ENCODE measurements at places on chromosomes 1 and 21. TPM values are rescaled to one million over a fixed set of nuclear protein-coding genes. Genes with fewer than 3 reads are reported as not detected.

Gene SEC16B
- 1.9 TPM for total RNA-seq

Gene PRAMEF27
- not detected for total RNA-seq

Gene CD1D
- total RNA-seq = 0.83 TPM

GRCh38 chr1:95229037-95229436 is 5.0 kb upstream of the RWDD3 start:
- no peak overlapping the region for H3K27ac ChIP-seq
- H3K36me3 ChIP-seq = no peaks in the 10 kb centered on the region
- H3K27me3 ChIP-seq = no peaks in the 10 kb centered on the region
- H3K4me3 ChIP-seq = no peak overlapping the region
- no peak for DNase-seq
- peaks cover 7% of the 10 kb centered on the region for H3K4me1 ChIP-seq

DNA sequence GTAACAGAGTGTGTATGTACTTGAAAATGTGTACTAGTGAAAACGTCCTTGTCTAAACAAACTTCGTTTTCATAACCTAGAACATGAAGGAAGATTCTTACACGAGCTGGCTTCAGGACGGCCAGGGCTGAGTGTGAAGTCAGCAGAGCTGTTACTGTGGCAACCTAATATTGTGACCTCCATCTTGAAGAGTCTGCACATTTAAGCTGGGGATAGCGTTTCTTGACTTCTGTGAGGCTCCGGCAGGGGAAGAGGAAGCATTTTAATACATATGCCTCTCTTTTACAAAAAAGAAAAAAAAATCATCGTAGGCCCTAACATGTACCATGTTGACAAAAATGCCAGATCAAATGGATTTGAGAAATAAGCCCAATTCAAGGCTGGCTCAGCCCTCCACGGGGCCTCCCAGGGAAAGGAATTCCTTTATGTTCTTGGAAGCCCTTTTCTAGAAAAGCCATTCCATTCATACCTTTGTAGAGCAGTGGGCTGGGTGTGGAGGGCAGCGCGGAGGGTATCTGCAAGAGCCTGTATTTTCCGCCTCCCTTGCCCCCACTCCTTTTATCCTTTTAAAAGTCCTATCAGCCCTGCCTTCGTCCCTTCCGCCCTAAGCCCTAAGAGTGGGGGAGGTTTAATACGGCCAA is 51.1 kb downstream of the SIM2 start:
- DNase-seq = no peak

Gene C1orf56
- 0.23 TPM for total RNA-seq
